Cortex of kidney (tissue), 1 donor: ENCODE measurements at places on chromosomes 2 and 18.

DNA sequence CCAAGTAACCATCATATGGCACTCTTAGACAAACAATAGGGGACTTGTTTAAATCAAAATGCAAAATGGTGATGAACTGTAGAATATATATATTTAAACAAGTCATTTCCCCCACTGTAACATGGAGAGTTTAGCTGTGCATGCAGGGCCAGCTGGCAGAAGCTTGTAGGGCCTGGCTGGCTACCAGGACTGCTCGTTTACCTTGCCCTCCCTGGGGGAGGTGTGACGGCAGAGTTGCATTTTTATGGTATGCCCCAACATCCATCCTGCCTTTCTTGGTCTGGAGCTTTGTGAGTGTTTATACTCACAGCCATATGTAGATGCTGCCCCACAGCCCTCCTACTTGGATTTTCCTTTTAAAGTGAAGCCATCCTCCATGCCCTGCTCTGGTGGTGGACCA, 101.7 kb upstream of the ZFP36L2 start:
- DNase-seq: no peak

- no peak for DNase-seq
These were observed 224.1 kb downstream of the MTX2 start for GRCh38 chr2:176493226-176493825.

DNA sequence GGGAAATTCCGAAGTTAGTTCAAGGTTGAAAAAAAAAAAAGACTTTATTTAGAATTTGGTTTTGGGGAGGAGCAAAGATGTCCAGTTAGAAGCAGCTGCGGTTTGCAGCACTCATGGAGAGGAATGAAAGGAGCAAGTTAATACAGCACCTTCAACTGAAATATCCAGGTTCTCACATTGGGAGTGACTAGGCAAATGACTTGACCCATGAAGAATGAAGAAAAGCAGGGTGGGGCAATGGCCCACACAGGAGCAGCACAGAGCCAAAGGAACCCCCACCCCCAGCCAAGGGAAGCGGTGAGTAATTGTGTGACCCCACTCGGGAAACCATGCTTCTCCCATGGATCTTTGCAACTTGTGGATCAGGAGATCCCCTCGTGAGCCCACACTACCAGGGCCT, 32.8 kb downstream of the ZNF892 start:
- DNase-seq: no peak

GRCh38 chr2:154686162-154686561, 12.3 kb upstream of the KCNJ3 start:
- no peak for DNase-seq

- no peak for DNase-seq
These were observed 1.0 kb downstream of the IRS1 start for GRCh38 chr2:226798422-226799210.

- DNase-seq: no peak
These were observed 778 bp downstream of the BBS5 start for GRCh38 chr2:169480079-169480465.

GRCh38 chr2:65025453-65026123, 30.6 kb upstream of the CEP68 start:
- DNase-seq: no peak

DNA sequence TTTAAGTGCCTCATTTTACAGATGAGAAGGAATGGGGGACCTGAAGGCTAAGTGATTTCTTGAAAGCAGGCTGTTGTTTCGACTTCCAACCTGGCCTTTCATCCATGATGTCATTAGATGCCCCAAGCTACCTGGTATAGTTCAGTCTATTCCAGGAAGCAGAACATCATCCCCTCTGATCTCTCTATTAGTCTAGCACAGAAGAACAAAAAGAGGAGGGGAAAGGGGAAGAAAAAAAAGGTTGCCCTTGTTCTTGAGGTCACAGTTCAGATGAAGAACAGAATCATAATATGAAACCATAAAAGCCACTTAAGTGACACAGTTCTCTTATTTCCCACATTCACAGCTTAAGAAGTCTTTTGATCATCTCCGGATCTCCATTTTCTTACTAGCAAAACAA, 386.2 kb upstream of the HNRNPA3 start:
- no peak for DNase-seq

- DNase-seq: no peak
These were observed 7.7 kb upstream of the HS6ST1 start for GRCh38 chr2:128326346-128326745.

DNA sequence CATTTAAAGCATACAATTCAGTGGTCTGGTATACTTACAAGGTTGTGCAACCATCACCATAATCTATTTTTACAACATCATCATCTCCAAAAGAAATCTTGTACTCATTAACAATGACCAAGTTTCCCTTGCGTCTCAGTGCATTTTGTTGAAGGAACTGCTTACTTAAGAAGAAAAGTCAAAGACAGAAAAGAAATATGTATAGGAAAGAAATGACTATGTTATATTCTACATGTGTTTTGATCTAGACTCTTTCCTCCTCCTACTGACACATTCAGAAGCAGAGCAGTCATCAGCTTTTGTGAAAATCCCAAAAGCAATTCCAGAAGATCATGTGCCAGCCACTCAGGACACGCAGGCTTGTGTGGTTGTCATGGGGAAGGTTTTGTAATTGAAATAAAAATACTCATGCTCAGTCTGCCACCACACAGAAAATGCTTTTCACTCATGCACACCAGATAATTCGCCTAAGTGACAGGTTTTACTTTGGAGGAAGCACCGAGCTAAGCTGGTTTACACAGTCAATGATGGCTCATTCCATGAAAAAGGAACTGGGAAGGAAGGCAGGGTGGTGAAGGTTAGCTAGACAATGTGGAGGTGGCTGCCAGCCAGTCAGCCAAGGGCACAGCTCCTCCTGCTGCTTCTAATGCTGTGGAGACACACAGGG, 158.5 kb upstream of the REV1 start:
- DNase-seq: no peak

DNA sequence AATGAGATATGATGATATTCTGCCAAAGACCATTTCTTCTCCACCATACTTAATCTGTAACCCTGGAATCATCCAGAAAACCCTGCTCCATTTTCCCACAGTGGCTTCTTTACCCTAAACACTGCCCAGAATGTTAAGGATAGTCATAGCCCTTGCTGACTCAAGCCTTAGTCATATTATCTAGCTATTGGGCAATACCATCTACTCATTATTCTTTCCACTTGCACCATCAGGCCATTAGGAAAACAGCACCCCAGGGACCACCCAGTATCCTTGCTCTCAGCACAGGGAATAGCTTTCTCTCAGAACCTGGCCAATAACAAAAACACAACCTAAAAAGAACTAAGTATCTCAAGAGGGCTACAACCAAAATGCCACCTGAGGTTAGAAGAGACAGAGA, 445.7 kb upstream of the SLC14A2 start:
- DNase-seq: no peak

DNA sequence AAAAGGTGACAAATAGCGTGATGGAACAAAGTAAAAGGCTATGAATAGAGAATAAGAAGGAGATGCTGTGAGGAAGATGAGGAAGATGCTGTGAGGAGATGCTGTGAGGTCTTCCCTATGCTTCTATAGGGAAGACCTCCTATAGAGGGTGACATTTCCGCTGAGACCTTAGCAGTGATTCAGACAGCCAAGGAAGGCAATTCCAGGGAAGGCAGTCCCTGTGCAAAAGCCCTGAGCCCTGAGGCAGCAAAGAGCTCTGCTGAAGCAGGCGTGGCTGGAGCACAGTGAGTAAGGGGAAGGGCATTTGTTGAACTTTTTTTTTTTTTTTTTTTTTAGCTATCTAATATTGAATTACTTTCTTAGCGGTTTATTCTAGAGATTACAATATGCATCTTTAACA, 142.7 kb upstream of the FOSL2 start:
- no peak for DNase-seq

GRCh38 chr2:1886405-1886992, 142.2 kb upstream of the PXDN start:
- DNase-seq: no peak

DNA sequence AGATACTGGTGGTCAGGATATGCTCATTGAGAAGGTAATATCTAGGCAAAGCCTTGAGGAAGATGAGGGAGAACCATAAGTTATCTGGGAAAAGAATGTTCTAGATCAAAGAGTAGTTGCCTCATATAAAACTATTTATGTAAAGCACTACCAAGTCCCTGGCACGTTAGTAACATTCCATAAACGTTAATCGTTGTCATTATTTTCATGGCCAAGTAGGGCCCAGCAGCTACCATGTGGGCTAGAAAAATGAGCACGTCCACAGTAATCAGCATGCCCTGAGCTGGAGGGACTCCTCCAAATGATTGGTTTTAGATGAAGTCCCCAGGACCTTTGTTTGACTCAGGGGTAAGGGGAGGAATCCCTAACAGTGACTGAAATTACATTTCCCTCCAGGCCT, 32.7 kb upstream of the AFTPH start:
- DNase-seq: no peak

DNA sequence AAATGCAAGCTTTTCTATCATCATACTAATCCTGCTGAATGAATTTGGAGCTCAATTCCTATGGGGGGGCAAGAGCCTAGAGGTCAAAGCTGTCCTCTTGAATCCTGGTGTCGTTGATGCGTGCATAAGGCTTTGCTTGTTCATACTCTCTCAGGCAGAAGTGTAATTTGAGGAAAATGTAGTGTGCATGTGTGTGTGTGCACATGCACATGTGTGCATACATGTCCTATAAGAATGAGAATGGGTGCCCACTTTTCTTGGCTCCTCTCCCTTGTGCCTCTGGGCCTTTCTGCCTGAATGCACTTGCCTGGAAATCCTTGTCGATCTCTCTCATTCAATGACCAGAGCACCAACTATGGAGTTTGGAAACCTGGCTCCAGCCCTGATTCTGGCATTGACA, 28.5 kb upstream of the C18orf32 start:
- DNase-seq: no peak

DNA sequence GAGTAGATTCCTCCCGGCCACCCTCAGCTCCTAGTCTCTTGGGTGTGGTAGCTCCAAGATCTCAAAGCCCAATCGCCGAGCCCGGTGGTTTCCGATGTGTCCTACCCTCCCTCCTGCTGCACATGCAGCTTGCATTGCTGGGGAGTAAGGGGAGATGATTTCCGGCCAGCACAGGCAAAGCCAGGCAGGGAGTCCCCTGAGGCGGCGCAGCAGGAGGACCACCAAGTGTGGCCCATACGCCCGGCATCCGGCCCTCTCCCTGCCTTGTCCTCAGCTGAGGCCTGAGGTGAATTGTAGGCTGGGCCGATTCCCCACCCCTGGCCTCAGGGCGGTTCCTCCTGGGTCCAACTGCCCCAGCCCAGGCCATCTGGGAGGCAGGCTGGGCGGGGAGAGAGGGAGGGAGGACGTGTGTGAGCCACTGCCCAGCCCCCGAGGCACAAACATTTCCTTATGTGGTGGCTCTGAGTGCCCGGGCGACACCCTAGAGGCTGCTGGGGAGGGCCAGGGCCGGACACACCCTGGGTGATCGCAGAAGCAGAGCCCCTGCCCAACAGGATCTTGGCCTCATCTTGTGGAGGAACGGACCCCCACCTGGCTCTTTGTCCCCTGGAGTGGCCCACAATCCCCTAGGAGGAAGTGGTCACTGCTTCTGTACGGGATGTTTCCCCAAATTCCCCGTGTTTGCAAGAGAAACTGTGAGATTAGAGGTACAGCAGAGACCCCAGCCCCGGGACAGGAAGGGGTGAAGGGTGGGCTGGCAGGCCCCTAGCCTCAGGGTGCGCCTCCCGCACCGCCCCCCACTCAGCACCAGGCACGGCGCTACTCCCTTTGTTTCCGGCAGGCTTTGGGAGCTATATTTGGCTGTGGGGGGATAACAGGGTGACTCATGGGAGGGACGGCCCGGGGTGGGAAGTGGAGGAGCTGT, 41.9 kb upstream of the PTMA start:
- no peak for DNase-seq

- DNase-seq: no peak
These were observed 100.5 kb upstream of the LMAN1 start for GRCh38 chr18:59459369-59460071.

DNA sequence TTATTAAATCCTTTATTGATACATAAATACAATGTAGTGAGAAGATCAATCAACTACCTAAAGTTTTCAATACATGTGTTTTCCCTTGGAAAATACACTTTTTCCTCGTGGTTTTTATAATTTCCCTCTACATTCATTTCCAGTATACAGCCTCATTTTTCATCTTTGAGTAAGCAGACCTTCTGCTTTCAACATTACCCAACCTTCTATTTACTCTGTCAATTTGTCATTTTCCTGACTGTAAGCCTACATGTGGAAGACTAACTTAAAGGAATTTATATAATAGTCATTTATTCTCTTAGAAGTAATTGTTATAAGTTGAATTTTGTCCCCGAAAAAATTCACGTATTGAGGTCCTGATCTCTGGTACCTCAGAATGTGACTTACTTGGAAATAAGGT, 594.0 kb downstream of the NUP35 start:
- no peak for DNase-seq

DNA sequence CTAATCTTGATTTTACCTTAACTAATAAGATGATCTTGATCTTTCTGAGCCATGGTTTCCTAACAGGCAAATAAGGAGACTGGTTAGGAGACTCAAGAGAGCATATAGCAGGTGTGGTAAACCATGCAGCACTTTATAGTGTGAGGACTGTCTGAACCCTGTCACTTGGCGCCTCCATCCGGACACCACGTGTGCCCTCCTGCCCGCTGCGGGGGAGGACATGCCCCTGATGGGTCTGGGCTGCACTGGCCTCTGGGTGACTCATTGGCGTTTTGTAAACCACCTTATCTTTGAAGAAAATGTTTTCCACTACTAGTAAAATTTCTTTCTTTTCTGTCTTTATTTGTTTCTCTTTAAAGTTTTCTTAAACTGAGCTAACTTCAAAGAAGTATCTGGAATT, 131.1 kb downstream of the FMNL2 start:
- no peak for DNase-seq

- no peak for DNase-seq
These were observed 89.6 kb downstream of the ITGB1BP1 start for GRCh38 chr2:9333591-9334171.

DNA sequence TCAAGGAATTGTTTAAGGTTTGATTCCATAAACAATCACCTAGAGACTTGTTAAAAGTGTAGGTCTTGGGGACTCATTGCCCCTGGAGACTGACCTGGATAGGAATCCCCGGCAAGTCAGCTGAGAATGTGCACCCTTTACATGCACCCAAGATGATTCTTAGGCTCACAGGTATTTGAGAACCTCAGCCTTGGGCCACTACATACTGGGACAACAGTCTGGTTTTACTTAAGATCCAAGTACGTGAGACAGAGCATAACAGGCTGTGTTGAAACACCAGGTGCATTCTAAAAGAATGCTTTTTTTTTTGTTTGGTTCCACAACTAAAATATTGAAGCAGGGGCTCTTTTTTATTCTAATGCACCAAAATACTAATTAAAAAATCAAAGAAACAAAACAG, 215.8 kb downstream of the TMX3 start:
- DNase-seq: no peak
